ENCODE measurements at places on chromosomes 13 and 19. TPM values are rescaled to one million over a fixed set of nuclear protein-coding genes. Genes with fewer than 3 reads are reported as not detected.

DNA sequence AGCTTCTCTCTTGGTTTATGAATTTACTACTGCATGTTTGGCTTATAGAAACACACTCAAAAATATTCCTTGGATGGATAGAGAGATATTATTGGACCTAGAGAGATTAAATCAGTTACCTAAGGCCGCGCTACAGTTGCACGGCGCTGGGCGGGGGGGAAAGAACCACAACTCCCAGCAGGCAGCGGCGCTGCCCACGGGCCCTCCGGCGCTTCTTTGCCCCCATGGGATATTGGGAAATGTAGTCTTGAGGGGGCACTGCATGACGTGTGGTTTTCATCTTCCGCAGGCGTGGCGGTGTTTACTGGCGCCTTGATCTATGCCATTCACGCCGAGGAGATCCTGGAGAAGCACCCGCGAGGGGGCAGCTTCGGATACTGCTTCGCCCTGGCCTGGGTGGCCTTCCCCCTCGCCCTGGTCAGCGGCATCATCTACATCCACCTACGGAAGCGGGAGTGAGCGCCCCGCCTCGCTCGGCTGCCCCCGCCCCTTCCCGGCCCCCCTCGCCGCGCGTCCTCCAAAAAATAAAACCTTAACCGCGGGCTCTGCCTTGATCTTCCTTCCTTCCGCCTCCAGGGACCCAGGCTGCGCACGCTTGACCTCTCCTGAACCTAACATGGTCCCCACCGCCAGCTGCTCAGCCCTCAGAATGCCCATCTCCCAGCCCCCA is 4.8 kb downstream of the EMP3 start:
- H3K36me3 ChIP-seq, result no peaks in the 10 kb centered on the region
- no peaks in the 10 kb centered on the region for H3K27me3 ChIP-seq
- peak; percentile 90 for DNase-seq
- peak overlapping the region; percentile 85 for H3K27ac ChIP-seq
- H3K4me1 ChIP-seq, result peaks cover 10% of the 10 kb centered on the region

DNA sequence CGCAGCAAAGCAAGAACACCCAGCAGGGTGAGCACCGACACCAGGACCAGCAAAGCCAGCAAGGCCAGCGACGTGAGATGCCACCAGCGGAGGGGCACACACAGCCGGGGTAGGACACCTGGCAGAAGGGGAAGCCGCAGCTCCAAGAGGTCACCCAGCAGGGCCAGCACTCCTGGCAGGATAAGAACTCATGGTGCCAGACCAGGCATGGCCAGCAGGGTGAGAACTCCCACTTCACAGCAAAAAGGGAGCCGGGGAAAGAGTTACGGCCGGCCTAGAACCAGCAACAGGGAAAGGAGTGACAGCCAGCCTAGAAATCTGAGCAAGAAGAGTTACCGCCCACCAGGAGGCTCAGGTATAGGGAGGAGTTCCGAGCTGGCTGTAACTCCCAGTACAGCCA is 486 bp downstream of the SRRM5 start:
- H3K4me1 ChIP-seq, result peaks cover 4% of the 10 kb centered on the region
- no peaks in the 10 kb centered on the region for H3K27me3 ChIP-seq
- no peak overlapping the region for H3K4me3 ChIP-seq
- no peak for DNase-seq
- H3K36me3 ChIP-seq, result no peaks in the 10 kb centered on the region
- H3K27ac ChIP-seq, result no peak overlapping the region

ADAMTSL5 gene
- 17.9 TPM for total RNA-seq

IGFL1 gene
- 3.2 TPM for total RNA-seq
